KG1 (cell line): ENCODE measurements at places on chromosomes 12 and 14.

DNA sequence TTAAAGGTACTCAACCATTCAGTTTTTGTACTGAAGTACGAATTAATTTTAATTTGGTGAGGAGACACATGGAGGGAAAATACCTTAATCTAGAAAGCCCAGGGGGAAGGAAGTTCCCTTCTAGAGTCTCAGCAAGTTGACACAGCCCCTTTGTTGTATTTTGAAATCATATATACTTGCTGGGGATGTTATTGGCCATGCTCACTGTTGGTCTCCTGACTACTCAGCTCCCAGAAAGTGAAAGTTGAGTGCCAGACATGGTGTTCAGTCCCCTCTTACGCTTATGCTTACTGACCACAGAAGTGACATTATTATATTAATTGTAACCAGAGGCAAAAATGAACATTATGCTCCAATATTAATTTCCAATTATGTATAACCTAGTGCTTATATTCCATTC, 28.1 kb downstream of the ARF6 start:
- no peak for DNase-seq

GRCh38 chr14:55115861-55116245, 13.2 kb upstream of the LGALS3 start:
- DNase-seq: no peak

DNA sequence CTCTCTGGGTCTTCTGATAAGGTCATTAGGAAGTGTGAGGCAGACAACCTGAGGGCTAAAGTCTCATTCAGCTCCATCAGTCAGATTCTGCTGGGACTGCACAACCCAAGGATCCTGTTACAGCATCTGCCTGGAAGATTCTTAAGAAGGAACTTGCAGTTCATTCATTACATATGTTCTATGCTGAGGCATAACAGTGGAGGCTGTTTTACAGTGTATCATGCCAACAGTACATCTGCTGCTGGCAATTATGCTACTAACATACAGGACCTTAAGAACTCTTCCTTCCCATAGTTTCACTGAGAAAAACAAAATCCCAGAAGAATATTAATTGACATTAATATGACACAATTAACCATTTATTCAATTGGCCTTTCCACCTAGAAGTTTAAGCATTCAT, 968.6 kb downstream of the DIO2 start:
- DNase-seq: no peak

DNA sequence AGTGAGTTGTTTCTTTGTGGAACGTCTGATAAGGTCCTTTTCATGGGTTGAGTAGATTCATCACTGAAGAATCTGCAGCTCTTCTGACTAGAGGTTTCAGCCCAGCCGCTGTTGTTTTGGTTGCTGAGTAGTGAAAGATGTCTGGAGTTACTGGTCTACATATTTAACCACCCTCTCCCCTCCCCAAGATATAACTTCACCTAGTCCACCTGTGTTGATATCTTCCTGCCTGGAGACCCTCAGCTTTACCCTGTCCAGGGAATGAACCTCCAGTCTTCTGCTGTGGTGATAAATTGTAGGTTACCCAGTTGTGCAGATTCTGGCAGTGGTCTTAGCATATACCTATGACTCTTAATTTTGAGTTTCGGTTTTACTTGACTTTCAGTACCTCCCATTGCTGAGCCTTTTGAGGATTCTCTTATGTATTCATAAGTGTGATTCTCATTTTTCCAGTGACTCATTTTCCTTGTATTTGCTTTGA, 62.9 kb downstream of the CCDC91 start:
- DNase-seq: no peak

GRCh38 chr12:116481726-116482125, 77.5 kb upstream of the MAP1LC3B2 start:
- no peak for DNase-seq

DNA sequence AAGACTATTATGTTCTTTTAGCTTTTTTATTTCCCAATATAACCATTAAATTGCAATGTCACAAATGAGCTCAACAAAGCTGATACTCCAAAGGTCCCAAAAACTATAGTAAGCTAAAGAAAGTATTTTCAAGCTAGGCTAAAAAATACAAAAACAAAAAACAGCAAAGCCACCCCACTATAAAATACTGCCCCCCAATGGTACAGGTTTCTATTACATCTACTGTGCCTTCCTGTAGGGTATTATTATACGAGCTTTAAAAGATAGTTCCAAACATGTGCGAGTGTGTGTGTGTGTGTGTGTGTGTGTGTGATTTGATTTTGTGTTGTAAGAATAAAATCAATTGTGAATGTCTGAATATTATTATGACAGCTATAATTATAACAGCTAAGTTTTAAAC, 1.1 kb downstream of the IFNG start:
- DNase-seq: peak; percentile 8

DNA sequence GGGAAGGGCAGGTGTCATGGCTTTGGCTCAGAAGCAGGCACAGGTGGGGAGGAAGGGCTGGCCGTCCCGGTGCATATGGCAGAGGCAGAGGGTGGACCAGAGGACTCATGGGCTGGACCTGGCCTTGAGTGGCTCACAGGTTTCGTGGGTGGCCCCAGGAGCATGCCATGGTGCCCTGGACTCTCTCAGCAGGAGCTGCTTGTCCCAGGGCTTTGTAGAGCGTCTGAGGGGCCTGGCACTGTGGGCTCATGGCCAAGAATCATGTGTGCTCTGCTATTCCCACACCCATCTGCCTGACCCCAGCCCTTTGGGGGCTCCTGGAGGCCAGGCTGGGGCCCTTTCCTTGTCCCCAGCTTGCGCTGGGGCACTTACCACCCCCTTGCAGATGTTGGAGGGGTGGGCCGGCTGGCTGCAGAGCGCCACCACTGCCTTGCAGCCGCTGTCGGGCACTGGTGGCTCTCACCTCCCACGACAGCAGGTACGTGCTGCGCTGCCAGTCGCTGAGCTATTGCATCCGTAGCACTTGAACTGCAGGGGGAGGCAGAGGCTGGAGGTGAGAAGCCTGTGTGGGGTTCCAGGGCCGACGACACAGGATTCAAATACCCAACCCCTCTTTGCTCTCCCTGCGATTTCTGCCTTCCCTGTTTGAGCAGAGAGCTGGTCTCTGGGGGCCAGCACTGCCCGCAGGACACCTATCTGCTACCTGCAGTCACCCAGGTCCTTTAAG, 187.4 kb upstream of the PRMT8 start:
- no peak for DNase-seq

DNA sequence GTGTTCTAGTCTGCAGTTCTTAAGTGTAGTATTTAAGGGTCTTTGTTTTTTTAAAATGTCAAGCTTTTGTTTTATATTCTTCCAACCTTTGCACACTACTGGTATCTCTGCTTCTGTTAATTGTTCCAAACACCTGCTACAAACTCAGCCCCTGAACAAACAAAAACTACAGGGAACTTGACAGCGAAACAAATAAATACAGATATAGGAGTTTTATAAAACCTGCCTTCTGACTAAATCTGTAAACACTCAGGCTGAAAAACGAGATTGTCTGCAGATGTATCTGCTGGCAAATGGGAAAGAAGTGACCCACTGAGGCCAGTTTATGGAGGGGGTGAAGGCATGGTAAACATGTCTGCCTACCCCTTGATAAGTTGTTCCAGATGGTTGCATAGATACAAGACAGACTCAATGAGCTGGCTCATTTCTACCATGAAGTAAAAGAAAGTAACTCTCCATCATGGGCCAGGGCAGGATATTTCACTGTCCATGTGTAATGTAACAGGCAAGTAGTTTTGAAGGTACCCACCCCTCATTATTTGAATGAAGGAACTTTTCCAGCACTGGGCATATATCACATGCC, 75.6 kb downstream of the LMO3 start:
- DNase-seq: no peak

DNA sequence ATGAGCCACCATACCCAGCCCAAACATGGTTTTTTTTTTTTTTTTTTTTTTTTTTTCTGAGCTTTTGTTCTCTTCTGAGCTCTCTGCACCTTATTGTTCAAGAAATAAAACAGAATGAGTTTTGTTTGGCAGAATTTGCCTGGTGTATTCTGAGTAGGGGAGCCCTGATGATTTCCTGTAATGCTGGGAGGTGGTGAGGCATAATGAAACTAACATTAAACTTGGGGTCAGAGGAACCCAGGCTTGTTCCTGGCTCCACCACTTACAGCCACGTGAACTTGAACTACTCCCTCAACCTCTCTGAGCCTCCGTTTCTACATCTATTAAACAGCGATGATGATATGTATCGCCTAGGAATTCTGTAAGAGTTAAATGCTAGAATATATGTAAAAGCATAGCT, 276.3 kb upstream of the CRY1 start:
- no peak for DNase-seq

- no peak for DNase-seq
These were observed 8.8 kb upstream of the AMHR2 start for GRCh38 chr12:53414756-53415417.

DNA sequence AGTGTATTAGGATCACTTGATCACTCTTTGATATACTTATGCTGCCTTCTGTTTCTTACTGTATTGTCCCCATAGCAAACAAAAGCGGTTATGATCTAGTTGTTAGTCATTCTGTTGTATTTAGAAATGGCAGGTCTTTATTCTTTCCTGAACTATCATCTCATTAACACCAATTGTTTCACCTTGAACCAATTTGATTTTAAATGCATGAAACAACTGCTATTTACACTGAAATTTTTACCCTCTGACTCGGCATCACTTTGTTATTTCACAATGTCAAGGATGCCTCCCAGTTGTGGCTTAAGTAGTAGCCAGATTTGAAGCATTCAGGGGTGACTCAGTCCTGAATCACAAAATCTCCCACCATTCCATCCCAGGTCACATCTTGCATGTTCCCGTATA, 303.5 kb downstream of the EGLN3 start:
- DNase-seq: no peak

- no peak for DNase-seq
These were observed 6.6 kb upstream of the HOXC13 start for GRCh38 chr12:53931844-53932581.

DNA sequence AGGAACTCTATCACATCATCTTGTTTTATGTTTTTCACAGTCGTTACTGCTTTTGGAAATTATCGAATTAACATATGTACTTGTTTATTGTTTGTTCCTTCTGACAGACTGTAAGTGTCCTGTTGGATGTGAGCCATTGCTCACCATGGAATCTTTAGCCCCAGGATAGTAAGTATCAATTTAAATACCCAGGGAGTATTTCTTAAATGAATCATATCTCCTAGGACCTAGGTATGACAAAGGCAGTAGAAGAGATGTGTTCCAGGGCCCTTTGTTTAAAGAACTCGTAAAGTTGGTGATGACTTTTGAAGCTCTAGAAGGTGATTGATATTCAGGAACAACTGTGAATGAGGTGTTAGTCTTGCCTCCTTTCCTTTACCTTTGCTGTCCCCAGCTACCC, 30.3 kb upstream of the STRAP start:
- DNase-seq: no peak

- no peak for DNase-seq
These were observed 72.8 kb downstream of the PITPNM2 start for GRCh38 chr12:123078120-123078465.

GRCh38 chr14:87133073-87133801, 859.7 kb downstream of the GALC start:
- DNase-seq: no peak

- no peak for DNase-seq
These were observed 73.4 kb upstream of the ETV6 start for GRCh38 chr12:11576104-11576503.

GRCh38 chr14:20801726-20802125, 918 bp downstream of the RNASE1 start:
- DNase-seq: no peak

GRCh38 chr14:58107947-58108552, 44.0 kb downstream of the ARMH4 start:
- no peak for DNase-seq

GRCh38 chr12:52568111-52568510, 5.5 kb downstream of the KRT74 start:
- no peak for DNase-seq

- DNase-seq: no peak
These were observed 4.0 kb upstream of the CNTN1 start for GRCh38 chr12:40688085-40688725.

DNA sequence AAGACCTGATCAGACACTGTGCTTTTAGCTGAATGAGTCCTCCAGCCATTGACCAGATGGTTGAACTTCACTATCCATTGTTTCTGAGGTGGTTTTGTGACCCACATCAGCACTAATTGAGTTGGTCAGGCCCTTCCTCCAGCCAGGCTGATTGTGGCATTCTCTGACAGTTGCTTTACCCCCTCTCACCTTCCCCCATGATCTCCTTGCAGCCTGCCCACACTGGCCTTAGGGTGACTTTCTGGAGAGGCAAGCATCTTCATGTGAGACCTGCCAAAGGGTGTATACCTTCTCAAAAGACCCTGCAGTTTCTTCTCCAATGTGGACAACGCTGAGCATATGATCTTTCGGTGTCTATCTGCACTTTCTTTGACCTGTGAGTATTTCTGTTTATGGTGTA, 83.9 kb downstream of the GPATCH2L start:
- no peak for DNase-seq

GRCh38 chr14:38824706-38825105, 278.3 kb downstream of the SEC23A start:
- DNase-seq: no peak

GRCh38 chr12:90298289-90298948, 589.8 kb upstream of the ATP2B1 start:
- DNase-seq: no peak

GRCh38 chr14:22802860-22803686, 12.2 kb downstream of the SLC7A7 start:
- DNase-seq: no peak

- no peak for DNase-seq
These were observed 118.2 kb upstream of the TMCC3 start for GRCh38 chr12:94768398-94769046.

- no peak for DNase-seq
These were observed 22.5 kb downstream of the RHOF start for GRCh38 chr12:121770813-121771625.
